Stimulated activated CD4-positive, alpha-beta T cell treated with anti-CD3 and anti-CD28 coated beads, Interleukin-12 subunit alpha, Interleukin-12 subunit beta, amount 100 ng/mL, for 24 hours (primary cell): ENCODE measurements at places on chromosomes 1 and 21.

DNA sequence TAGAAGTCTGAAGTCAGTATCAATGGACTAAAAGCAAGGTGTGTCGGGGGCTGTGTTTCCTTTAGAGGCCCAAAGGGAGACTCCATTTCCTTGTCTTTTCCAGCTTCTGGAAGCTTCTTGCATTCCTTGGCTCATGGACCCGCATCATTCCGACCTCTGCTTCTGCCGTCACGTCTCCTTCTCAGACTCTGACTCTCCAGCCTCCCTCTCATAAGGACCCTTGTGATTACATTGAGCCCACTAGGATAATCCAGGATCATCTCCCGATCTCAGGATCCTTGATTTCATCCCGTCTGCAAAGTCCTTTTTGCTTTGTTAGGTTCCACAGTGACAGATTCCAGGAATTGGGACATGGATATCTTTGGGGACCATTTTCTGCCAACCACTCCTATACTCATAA is 265.8 kb upstream of the CSF3R start:
- DNase-seq, result no peak

DNA sequence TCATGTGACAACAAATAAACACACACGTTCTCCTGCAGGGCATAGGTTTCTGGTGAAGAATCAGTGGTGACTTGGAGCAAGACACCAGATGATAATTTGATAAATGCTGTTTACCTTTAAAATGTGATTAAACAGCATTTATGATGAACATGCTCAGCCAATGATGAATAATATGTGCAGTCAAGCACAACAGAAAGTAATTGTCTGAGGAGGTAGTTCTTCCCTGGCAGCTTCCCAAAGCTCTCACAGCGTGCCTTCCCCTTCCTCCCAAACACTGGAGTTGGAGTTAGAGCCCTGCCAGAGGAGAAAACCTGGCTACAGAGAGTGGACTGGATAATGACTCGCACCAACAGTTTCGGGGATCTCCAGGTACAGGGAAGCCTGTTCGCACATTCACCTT is 463.5 kb downstream of the SMYD3 start:
- no peak for DNase-seq

DNA sequence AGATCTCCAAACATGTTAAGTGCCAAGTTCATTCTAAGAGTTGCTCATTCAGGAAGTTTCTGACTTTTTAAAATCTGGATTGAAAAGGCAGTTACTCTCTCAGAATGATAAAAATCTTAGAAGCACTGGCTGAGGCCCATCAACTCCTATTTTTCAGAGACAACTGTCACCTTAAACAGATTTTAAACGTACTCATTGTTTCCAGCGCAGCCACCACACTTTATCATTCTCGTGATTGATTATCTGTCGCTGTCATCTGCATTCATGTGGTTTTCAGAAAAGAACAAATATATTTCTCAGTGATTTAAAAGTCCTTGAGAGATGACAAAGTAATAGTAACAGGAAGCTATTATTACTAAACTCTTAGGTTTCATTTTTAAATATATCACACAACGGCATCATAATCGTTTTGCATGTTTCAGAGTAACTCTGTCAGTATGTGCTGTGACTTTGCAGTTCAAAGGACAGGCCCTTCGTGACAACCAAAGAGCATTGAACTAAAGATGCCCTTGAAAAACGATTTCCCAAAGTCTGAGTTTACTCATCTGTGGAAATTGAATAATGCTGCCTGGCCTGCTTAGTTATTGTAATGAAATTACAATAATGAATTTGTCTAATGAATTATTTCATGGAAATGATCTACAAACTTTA is 14.9 kb upstream of the KCNK1 start:
- peak; percentile 17 for DNase-seq

DNA sequence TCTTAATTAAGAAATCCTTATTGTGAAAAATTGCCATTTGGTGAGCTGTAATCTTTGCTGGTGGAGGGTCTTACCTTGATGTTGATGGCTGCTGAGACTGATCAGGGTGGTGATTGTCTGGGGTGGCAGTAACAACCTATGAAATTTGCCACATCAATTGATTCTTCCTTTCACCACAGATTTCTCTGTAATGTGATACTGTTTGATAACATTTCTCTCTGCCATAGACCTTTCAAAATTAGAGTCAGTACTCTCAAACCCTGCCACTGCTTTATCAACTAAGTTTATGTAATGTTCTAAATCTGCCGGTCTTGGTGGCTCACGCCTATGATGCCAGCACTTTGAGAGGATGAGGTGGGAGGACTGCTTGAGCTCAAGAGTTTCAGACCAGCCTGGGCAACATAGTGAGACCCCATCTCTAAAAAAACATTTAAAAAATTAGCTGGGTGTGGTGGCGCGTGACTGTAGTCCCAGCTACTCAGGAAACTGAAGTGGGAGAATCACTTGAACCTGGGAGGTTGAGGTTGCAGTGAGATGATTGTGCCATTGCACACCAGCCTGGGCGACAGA is 5.0 kb downstream of the KPNA6 start:
- no peak for DNase-seq

DNA sequence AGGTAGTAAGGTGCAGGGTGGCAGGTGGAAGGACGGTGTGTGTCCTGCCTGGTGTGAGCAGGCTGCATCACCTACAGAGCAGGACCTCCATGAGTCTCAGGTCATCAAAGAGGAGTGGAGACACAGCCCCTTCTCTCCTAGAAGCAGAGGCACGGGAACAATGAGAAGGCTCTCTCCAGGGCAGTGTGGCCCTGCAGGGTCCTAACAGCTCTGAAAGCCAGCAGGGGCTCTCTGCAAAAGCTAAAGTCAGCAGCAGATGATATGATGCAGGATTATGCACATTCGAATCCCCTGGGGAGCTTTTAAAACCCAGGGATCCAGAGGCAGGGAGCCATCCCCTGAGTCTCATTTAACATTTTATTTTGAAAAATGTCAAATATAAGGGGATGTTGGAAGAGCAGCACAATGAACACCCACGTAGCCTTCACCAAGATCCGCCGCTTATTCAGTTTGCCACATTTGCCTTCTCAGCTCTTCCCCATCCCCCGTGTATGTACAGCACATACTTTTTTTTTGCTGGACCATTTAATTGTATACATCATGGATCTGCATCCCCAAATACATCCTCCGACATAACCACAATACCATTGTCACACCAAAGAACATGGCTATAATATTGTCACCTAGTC is 88.1 kb downstream of the CNIH3 start:
- DNase-seq, result no peak
